ENCODE measurements at places on chromosomes 1 and 21.

GRCh38 chr1:144101397-144102045, 129.7 kb upstream of the FAM72C start:
- DNase-seq: no peak

DNA sequence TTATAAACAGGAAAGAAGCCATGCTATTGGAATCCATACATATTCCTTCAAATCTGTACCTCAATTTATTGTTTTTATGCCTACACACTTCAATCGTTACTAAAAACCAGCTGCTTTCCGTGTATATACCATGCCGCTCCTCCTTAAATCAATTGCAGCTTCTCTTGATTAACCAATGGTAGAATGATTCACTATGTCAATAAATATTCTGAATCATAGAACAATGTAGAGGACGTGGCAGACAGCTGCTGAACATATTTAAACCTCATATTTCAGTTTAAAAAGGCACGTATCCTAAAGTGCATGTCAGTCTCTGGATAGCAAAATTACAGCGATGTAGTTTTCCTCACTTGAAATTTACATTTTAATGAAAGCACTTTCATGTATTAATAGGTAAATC, 100.4 kb downstream of the MRPL39 start:
- DNase-seq: no peak

GRCh38 chr1:168513656-168514404, 30.0 kb downstream of the XCL2 start:
- DNase-seq: no peak

DNA sequence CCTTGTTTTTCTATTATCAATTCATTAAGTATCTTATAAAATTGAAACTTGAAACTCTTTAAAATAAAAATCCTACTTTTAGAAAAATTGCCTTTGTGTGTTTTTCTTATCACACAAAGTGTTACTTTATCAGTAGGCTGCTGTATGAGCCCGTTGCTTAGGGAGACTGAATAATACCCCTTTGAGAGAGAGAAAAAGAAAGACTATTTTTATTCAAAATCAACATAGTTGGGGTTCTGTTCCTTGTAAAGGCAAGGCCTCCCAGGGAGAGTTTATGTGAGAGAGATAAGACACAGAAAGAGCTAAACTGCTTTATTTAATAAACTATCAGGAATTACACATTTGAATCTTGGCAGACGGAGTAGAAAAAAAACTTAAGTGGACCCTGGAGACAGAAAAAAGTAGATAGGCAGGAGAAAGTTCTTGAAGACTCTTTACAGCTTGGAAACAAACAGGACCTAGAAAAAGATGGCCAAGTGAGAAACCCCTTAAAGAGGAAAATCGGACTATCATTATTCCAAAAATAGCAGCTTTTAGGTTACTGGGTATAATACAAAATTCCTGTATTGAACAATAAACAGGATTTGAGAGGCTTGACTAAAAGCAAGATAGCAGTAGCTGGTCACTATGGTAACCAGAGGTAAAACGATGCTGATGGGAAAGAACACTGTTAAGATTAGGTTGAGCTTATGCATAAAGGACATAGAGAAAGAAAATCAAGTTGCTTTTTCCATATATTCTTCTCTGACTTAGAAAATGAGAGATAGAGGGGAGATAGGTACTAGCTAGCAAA, 170.9 kb downstream of the LRRC7 start:
- no peak for DNase-seq

DNA sequence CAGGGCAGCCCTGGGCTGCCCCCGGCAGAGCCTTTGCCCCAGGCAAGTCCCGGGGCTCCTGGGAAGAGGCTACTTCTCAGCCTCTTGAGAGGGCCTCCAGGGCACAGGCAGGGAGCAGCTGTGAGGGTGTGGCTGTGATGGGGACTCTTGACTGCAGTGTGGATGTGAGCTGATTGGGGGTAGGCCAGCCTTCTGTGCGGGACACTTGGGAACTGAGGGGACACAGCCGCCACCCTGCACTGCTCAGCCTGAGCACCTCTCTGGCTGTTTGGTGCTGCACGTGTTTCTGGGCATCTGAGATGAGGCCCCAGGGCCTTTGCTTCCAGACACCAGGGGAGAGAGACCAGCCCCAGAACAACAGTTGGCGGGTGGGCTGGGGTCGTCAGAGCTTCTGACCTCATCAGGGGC, 62.1 kb downstream of the SKI start:
- DNase-seq: peak; percentile 12

- no peak for DNase-seq
Observed at GRCh38 chr1:28306301-28306949, 22.4 kb upstream of the MED18 start.

DNA sequence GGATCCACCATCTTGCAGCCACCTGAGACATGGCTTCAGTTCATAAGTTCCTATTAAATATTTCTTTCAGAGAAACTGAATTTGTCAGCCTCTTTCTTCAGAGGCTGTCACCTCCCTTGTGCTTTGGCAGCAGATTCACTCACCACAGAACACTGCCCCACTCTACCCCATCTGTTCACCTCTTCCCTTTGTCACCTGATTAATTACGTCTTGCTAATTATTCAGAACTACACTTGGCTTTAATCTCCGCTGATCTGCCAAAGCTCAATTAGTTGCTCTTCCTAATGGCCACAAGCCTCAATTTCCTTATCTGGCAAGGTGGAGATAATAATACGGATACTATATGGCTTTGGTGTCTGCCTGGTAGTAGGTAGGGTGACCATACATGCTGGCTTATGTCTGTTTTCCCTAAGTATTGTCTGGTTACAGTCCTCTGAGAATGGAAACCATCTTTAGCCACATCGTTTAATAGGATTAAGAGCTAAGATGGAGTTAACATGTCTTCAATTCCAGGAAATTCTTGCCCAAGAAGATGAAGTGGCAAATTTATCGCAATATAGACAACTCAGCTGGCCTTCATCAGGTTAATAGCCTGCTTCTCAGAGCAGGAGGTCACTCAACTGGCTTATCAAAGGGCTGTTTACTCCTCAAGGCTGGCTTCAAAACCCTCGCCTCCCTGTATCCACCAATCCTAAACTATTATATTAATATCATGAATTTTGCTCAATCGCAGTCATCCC, 58.2 kb upstream of the ADAR start:
- no peak for DNase-seq

DNA sequence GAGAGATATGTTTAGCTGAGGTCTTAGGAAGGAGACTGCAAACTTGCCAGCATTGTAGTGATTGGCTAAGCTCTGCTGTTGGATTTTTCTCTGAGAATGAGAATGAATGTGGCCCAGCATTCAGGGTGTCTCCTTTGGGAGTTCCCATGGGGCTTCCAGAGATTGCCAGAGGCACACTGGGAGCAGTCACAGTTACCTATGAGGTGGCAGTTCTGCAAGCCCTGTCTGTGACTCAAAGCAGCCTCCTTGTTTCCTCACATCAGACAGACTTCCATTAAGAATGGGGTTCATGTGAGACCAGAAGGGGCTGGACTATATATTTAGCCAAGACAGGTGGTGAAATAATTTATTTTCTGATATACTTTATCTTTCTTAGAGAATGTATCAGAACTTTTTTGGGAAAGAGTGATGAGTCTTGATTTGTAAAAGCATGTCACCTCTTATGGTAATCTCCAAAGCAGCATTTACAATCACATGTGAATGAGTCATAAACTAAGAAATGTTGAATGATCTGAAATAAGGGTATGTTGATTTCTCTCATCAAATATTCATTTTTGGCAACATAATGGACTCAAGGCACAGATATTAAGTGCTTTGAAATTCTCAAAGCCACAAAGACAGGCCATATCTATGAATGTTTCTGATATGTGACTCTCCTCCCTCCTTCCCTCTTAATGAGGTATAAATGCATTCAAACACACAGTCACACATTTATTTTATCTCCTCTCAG, 9.5 kb upstream of the SLC19A2 start:
- DNase-seq: no peak

DNA sequence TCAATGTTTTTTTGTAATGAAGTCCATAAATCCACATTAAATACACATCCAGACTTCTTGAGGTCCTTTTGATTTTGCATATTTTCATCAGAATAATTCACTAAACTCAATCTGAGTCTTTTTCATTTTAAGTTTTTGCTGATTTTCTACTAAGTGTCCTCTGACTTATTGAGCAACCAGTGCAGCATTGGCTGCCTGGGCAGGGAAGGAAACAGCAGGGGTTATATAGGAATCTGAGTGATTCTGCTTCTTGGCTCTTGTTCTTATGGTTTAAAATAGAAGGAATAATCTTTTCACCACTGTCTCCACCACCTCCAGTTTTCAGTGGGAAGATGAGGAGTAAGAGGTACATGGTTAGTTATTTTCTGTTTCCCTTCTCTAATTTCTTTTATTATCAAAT, 88.4 kb downstream of the ST6GALNAC5 start:
- no peak for DNase-seq

DNA sequence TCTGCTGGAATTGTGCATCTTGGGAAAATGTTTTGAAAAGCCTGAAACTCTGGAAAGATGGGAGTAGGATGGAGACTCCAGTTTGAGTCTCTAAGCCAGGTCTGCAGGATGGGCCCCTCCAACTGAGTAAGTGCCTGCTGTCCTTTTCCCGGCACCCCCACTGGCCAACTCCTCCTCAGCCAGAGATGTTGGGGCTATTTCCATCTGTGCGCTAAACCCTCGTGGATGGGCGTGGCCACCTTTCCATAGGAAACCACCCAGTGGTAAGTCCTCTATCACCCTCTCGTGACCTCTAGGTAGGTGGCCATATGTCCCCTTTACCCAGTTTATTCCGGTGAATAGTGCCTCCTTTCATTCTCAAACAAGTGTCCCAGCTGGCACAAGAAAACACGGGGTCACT, 250.9 kb downstream of the TOMM20 start:
- no peak for DNase-seq

- DNase-seq: no peak
Observed at GRCh38 chr1:55334160-55334559, 119.0 kb upstream of the USP24 start.
